ENCODE measurements at places on chromosomes 11 and 22.
A peak's percentile ranks its signal among the peaks of the same experiment; 100 is the strongest.

DNA sequence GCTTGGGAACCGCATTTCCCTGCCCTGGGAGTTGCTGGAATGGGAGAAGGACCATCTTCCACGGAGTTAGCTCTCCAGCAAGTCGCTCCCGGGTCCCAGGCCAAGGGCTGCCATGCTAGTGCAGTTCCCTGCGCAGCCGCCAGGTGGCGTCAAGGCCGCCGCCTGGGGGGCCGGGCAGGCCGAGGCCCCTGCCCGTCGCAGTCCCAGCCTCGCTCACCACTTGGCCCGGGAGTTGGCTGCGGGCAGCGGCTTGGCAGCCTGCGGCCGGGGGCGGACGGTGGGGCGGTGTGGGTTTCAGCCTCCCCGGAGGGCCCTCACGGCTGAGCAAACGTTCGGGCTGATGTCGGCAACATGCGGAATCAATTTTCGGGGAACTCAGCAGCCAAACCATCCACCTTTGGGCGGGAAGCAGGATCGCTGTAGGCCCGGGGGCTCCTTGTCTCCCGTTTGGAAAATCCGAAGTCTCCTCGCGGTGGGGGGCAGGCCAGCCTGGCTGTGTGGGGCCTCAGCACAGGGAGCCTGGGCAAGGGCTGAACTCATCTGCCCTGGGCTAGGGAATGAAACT is 415.1 kb downstream of the SOX6 start:
- DNase-seq, result peak; percentile 66

- DNase-seq, result no peak
Measured at GRCh38 chr11:15769203-15769602, 587.1 kb downstream of the SOX6 start.

DNA sequence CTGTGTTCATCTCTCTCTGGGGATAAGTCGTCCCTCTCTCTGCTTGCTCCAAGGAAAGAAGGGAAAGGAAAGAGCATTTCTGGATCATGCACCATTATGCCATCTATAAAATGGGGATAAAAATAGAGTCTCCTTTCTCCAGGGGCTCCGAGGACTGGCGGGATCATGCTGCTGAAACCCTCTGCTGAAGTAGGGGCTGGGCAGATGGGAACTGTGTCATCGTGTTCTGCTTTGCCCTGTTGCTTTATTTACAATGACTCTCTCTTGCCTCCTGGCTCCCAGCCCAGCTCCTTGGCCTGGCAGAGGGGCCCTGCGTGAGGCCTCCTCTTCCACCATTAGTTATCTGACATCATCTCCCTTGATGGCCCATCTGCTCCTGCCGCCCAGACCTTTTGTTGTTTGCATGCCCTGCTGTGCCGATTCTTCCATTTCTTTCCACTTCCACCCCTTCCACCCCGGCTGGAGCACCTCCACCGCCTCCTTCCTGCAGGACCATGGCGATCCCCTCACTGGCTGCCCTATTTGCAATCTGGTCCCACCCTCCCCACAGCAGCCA is 200.9 kb downstream of the MYO18B start:
- no peak for DNase-seq

DNA sequence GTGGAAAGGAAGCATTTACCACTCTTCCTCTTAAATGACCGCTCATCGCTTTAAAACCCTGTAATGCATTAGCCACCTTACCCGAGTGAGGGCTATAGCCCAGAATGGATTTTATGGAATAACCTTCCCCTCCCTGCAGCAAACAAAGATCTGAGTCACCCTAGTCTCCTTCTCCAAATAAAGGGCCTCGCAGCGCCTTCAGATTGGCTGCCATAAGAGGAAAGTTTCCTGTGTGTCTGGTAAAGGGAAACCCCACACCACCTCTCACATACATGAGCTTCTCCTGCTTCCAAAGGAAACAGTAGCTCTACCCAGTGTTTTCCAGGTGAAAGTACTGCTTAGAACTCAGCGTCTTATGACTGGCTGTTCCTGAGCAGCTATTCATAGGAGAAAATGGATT is 47.8 kb downstream of the PPP2R1B start:
- no peak for DNase-seq

- DNase-seq, result peak; percentile 54
Measured at GRCh38 chr11:1119604-1120146, 38.1 kb upstream of the MUC5AC start.

DNA sequence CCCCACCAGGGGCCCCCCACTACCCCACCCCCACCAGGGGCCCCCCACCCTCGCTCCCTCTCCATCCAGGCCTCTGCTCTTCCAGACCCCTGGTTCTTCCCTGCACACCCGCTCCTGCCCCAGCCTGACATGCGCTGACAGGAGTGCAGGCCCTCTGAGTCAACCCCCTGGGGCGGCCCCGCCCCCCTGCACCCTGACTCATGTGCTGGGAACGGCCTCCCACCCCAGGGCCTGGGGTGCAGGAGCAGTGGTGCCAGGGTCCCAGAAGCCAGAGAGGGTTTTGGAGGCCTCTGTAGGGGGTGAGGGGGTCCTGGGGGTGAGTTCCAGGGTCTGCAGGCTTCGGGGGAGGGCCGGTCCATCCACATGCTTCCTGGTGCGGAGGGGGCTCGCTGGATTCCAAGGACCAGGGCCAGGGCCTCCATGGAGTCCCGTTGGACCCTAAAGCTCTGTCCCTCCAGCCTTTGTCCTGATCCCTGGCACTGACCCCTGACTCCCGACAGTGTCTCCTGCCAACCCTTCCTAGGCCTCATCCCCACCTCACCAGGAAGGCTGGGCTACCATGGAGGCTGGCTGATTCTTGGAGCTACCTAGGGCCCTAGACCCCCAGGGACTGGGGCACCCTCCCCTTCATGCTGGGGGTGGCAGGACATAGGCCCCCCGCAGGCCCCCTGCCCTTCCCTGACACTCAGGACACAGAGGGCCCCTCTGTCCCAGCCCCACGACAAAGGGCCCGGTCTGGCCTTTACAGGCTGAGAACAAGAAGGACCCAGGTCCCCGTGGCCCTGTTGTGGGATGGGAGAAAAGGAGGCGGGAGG is 583 bp upstream of the PKP3 start:
- DNase-seq, result no peak

- DNase-seq, result no peak
Measured at GRCh38 chr11:65716302-65716701, 4.2 kb downstream of the KAT5 start.

DNA sequence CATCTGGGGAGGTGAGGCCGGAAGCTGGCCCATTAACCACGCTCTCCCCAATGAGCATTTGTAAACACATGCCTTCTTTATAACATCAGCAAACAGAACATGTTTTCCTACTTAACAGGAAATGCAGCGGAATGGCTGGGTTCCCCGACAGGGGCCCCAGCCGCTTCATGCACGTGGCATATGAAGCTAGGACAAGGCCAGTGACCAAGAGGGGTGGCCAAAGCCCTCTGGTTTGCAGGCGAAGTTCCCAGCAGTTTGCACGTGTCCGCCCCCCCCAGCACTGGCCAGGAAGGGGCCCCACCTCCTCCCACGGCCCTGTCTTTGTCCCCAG is 38.7 kb upstream of the LINC01488 start:
- no peak for DNase-seq

GRCh38 chr11:113507341-113507740 is 32.1 kb upstream of the DRD2 start:
- no peak for DNase-seq

- no peak for DNase-seq
Measured at GRCh38 chr22:20061481-20061861, 18.6 kb upstream of the DGCR8 start.

- no peak for DNase-seq
Measured at GRCh38 chr11:130118636-130119387, 40.8 kb upstream of the ST14 start.

DNA sequence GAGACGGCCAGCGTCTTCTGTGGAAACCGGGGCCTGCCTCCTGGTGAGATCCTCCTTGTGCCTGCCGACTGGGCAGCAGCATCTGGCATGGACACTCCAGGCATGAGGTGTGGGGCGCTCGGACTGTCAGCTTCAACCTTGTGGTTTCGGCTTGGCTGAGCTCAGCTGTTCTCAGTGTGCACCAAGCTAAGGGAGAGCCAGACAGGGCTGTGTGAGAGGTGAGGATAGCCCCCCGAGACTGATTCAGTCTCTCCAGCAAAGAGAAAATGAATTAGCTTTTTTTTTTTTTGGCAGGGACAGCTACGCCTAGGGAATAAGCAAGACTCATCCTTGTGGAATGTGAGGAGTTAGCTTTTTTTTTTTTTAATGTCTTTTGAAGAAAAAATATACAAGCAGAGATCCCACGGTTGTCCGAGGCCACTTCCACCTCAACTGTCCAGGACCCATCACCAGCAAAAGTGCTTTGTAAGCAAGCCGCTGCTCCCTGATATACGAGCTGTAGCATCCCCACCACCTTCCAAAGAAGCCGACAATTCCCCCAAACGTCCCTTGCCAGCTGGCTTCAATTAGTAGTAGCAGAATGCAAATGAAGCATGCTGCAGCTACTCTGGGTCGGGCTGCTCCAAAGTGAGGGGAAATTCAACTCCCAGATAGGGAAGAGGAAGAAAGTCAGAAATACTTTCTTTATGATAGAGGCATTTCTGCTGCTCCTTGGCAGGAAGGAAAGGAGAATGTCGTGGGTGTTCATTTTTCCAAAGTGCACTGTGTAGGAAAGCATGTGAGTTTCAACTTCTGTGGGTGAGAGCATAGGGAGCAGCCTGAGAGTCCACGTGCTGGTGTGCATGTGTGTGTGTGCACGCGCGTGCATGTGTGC is 9.7 kb upstream of the THY1 start:
- DNase-seq, result no peak

- DNase-seq, result no peak
Measured at GRCh38 chr11:39412117-39412516, 2047.3 kb downstream of the LRRC4C start.

GRCh38 chr11:1673446-1674172 is 23.4 kb upstream of the KRTAP5-6 start:
- DNase-seq, result no peak

DNA sequence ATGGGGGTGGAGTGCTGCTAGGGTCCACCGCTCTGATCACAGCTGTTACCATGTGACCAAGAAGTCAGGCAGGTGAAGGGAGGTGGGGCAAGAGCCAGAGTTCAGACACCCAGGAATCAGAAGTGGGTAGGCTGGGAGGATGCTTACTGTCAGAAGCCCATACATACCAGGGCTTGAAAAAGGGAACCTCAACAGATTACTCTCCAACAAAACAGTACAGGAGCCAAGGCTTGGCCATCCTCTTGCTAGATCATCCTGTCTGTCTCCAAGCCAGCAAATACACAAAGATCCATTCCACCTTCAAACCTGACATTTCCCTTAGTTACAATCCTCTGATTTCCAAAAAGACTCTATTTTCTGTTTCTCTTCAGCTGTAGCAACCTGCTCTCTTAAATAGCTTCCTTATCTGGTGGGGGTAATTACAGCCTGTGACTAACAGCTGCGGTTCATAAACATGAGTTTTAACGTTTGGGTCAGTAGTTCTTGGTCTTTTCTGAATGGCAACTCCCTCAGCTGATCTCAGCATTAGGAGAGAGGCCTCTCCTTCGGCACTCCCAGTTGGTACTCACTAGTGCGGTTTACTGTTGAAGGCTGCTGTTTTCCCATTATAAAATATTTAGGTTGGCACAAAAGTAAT is 31.1 kb upstream of the WT1 start:
- no peak for DNase-seq

DNA sequence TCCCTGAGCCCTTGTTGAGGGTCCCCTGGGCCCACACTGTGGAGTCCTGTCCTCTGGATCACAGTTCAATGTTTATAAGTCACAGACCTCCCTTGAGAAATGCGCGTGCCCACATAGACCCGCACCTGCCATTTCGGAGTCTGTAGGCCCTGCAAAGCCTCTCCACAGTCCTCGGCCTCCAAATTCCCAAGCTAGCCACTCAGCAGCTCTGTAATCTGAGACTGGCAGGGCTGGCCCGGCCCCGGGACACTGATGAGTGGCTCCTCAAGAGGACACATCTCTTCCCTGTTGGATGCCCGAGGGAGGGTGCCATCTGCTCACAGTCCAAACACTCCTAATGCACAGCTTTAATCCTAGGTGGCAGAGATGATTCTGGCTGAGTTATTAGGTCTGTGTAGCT is 39.1 kb downstream of the B3GAT1 start:
- DNase-seq, result no peak

DNA sequence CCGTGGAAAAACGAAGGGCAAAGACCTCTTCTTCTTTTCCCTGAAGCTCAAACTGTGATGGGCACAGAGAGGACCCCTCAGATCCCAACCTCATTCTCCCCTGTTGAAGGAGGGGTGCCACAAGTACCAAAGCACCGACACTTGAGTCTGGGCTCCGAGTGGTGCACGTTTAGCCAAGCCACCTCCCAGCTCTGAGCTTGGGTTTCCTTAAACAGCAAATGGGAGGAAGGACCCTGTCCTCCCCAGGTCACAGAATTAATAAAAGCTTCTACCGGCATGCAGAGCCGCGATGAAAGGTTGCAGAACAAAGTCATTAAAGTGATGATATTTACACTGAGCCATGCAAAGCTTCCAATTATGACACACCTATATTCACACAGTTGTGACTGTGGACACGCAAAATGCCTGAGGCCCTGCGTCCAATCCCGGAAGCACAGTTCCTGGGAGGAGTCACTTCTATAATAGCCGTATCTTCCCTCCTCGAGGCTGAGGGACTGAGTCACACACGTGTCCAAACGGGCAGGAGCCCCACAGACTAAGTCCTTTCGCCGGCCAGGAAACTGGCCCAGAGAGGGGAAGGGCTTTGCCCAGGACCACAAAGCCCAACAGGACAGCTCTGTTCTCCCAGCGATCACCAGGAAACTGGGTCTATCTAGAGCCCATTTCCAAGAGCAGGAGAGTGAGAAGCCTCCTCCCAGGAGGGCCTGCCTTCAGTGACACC is 922 bp upstream of the CSNK1E start:
- DNase-seq, result no peak

- no peak for DNase-seq
Measured at GRCh38 chr11:2270322-2271076, at the start of gene ASCL2. Gene ASCL2 (minus strand): TSS chr11:2270588. CDS start chr11:2270332, 256 bp downstream.

GRCh38 chr22:46463435-46464227 is 73.8 kb downstream of the CELSR1 start:
- no peak for DNase-seq

DNA sequence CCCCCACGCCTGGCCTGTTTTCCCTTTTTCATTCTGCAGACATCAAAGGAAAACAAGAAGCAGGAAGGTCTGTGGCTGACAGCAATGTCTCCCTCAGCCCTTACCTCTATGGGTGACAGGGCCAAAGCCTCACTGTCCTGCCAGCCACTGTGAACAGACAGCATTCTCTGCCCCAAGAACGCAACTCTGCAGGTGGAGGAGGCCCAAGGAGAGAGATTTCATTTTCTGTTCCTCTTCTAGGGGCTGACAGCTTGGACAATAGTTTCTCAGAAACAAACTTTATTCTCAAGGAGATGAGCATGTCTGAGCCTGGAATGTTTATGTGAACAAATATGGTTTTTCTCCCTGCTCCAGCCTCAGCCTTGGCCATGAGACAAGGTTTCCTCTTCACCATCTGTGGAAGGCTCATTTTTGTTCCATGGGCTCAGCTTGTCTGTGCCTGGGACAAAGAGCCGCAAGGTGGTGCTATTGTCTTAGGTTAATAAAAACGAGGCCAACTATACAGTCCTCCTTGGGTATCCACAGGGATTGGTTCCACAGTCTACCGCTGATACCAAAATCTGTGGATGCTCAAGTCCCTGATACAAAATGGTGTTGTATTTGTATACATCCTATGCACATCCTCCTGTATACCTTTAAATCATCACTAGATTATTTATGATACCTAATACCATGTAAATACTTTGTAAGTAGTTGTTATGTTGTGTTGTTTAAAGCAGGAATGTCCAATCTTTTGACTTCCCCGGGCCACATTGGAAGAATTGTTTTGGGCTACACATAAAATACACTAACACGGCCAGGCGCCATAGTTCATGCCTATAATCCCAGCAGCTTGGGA is 5.8 kb downstream of the PIWIL3 start:
- peak; percentile 78 for DNase-seq

GRCh38 chr11:67301313-67301921 is 1.9 kb upstream of the SSH3 start:
- peak; percentile 61 for DNase-seq

- DNase-seq, result no peak
Measured at GRCh38 chr11:72553706-72554105, 119.4 kb upstream of the CLPB start.

All from activated effector memory CD4-positive, alpha-beta T cell treated with anti-CD3 and anti-CD28 coated beads, Interleukin-2, amount 50 U/mL, for 16 hours (primary cell).